ENCODE measurements at places on chromosomes 12 and 14.

DNA sequence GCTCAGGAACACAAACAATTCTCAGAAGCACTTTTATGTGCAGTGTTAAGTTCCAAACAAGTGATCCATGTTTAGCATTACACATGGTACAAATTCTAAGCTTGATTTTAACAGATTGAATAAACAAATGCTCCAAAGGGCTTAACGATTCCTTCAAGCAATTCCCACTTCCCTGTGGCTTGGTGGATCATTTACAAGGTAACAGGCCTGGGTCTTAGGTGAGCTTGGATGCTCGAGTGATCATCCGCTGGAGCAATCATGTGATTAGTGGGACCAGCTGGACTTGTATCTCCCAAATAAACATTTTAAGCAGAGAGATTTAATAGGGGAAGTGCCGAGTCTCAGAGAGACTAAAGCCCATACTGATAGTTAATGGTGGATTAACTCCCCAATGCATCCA lies 70.7 kb downstream of the CALM1 start:
- DNase-seq, result no peak

GRCh38 chr12:34400986-34401658 lies 378.8 kb downstream of the ALG10 start:
- DNase-seq, result no peak

- peak; percentile 25 for DNase-seq
These were observed 6.3 kb upstream of the NYNRIN start for GRCh38 chr14:24392325-24393091.

- peak; percentile 34 for DNase-seq
These were observed 42.1 kb upstream of the CFAP54 start for GRCh38 chr12:96447256-96447655.

DNA sequence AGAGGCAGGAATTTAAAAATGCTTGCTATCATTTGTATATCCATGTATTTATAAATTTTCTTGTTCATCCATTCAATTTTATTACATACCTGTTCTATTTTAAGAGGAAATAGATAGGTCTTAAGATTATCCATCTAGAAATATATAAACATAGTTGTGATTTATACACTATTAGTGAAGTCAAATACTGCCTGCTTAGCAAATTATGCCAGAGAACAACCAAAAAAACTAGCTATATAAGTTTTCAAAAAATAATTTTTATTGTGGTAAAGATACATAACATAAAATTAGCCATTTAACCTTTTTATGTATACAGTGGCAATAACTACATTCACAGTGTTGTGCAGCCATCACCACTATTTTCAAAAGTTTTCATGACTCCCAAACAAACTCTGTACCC lies 237.3 kb downstream of the NPAS3 start:
- DNase-seq, result no peak

GRCh38 chr14:29810682-29811081 lies 117.0 kb downstream of the PRKD1 start:
- DNase-seq, result peak; percentile 21

GRCh38 chr12:19222558-19222957 lies 93.0 kb downstream of the PLEKHA5 start:
- peak; percentile 43 for DNase-seq

All from NCI-H1694 treated with DMSO at 0.1 percent for 48 hours (cell line).